ENCODE measurements at places on chromosomes 11 and 22. TPM values are rescaled to one million over a fixed set of nuclear protein-coding genes. Genes with fewer than 3 reads are reported as not detected.

SLC3A2 gene
- polyA plus RNA-seq, result 174 TPM

DBX1 gene
- polyA plus RNA-seq, result not detected

AASDHPPT gene
- 66.4 TPM for polyA plus RNA-seq

MS4A1 gene
- 0.49 TPM for polyA plus RNA-seq

KRTAP5-11 gene
- polyA plus RNA-seq, result not detected

FOSL1 gene
- polyA plus RNA-seq, result 0.12 TPM

GAB4 gene
- not detected for polyA plus RNA-seq

OR4A16 gene
- polyA plus RNA-seq, result not detected

ZP1 gene
- polyA plus RNA-seq, result not detected

CASP5 gene
- polyA plus RNA-seq, result not detected

DNA sequence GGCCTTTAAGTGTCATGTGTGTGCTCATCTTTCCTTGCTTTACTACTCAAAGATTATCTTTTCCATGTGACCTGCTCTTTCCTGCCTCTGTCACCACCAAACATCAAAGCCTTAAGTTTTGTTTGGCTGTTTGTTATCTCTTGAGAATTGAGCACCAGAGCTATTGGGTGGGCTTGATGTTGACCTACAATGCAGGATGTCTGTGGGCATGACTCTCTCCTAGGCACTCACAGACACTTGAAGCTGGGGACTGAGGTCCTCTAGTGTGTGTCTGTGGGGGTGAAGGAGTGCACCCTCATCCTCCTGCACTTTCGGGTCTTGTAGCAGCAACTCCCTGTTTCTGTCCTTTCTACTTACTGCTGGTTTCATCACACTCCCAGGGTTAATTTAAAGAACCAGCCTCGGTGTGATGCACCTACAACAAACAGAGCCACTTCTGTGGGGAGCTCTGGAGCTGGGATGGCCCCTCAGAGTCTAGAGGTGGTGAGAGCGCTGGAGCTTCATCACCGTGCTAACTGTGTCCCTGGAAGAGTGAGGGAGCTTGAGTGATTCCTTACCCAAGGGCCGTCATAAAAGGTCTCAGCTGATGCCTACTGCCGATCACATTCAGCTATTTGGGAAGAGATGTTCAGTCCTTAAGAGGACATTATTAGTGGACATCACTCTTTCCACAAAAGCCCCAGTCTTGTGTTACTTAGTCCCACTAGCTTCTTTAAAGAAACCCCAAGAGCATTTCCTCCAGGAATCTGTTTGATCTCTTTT, 56.3 kb downstream of the LRRC74B start:
- no peak for DNase-seq

- no peak for DNase-seq
These were observed 170.4 kb downstream of the ETS1 start for GRCh38 chr11:128416976-128417375.

DNA sequence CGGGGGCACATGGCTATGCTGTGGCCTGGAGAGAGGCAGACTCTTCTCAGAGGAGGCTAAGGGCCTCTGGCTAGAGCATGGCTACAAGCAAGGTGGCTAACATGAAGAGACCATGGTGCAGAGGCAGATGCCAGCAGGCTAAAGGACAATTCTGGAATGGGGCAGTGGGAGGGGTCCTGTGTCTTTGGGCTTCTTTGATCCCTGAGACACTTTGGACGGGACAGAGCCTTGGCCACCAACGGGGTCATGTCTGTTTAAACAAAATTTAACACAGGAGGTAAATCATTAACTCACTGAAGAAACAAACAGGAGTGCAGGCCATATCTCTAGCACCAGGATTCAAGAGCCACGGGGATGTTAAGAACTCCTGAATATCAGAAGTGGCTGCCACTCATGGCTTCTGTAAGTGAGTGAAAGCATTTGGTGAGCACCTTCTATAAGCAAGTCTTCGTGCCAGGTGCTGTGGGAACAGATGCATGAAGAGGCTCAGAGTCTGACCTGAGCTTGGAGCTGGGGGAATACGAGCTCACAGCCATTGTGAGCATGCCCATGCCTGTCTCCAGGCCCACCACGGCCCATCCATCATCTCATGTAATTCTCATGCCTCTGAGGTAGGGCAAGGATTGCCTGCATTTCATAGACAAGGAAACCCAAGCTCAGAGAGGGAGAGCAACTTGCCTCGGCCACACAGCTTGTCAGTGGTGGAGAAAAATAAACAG, 18.3 kb upstream of the ZNRF3 start:
- DNase-seq, result no peak

GRCh38 chr22:19576460-19577421, 52.5 kb upstream of the CLDN5 start:
- DNase-seq, result no peak

GRCh38 chr11:85042361-85042760, 584.8 kb downstream of the DLG2 start:
- DNase-seq, result no peak

- no peak for DNase-seq
These were observed 937 bp upstream of the FAM168A start for GRCh38 chr11:73598719-73599379.

GRCh38 chr11:20351136-20351535, 12.4 kb upstream of the HTATIP2 start:
- no peak for DNase-seq

DNA sequence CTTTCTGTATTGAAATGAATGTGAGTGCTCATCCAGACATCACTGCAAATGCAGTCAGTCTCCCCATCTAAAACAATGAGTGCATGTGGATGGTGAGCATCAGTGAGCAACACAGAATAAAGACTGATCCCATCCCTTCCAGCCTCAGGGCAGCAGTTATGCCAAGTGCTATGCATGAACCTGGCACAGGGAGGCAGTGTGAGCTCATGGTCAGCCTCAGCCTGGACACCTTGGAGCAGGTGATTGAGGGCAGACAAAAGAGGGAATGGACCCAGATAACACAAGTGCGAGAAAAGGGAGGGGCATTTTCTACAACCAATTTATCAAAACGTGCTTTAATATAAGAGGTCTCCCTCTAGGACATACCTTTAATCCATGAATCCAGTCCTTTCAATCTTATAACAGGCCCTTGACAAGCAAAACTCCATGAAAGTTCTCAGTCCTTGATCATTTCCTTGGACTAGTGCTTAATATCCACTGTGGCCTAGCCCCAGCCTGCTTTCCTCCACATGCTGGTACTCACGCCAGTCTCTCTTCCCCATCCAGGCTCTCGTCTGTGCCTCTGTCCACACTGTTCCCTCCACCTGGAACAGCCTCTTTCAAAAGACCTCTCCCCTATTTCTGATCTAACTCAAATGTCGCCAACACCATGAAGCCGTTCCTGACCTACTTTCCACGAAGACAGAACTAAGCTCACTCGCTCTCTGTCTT, 50.5 kb upstream of the LRRC55 start:
- no peak for DNase-seq

- peak; percentile 13 for DNase-seq
These were observed at the start of gene OSBP2 for GRCh38 chr22:30694640-30695350. Gene OSBP2, plus strand, starts transcription at chr22:30694874. Its CDS starts 36 bp downstream, at chr22:30694910.

DNA sequence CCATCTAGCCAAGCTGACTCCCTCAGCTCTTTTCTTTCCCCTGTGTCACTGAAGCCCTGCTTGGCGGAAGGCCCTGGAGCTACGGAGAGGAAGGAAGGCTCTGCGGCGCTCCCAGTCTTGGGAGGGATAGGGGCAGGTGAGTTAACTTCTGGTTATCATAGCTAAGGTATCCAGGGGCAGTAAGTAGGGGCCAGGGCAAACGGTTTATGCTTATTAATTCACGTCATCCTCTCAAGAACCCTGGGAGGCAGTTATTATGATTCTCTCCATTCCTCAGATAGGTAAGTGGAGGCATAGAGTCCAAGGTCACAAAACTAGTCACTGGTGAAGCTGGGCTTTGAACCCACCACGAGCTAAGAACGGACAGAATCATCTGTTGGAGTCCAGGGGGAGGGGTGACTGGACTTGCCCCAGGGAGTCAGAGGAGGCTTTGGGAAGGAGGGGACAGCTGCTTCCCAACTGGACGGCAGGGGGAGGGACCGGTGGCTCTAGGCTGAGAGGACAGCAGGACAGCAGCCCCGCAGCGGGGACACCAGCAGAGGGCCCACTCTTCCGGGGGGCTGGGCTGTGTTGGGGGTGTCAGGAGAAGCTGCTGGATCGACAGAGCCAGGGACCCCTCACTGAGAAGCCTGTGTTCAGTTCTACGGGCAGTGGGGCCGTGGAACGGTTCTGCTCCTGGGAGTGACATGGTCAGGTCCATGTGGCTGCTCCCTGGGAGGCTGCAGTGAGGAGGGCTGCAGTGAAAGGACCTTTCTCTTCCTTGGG, 3.5 kb downstream of the BAIAP2L2 start:
- no peak for DNase-seq

- DNase-seq, result no peak
These were observed 123.5 kb downstream of the MPPED1 start for GRCh38 chr22:43535336-43535735.

GRCh38 chr11:83717537-83717936, 431.4 kb upstream of the CCDC90B start:
- no peak for DNase-seq

DNA sequence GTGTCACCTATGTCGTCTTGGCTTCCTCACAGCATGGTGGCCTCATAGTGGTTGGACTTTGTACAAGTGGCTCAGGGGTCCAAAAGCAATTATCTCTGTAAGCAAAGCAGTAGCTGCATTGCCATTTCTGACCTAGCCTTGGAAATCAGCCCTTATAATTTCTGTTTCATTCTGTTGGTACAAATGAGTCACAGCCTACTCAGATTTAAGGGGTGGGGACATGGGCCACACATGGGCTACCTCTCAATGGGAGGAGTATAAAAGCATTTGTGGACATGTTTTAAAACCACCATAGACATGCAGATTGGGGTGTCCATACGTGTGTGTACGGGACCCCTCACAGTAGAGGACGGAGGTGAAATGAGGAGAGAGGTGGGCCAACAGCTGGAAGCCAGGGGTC, 41.6 kb downstream of the CHRDL2 start:
- DNase-seq, result no peak

- no peak for DNase-seq
These were observed 32.3 kb upstream of the ME3 start for GRCh38 chr11:86704710-86705109.

DNA sequence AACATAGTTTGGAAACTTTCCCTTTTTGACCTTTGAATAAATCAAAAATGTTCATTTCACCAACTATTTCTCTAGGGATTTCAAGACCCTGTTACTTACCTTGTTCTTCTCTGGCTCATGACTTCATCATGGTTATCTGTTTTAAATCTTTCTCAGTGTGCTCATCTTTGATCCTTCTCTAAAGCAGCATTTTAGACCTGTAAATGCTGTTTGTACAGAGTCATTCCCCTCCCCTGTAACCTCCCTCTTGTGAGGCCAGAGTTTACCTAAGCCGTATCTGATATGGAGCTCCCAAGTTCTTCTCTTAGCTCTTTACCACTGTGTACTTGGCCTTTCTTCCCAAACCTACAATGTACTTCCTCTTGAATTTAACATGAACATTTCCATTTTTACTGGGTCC, 56.0 kb downstream of the ACER3 start:
- DNase-seq, result no peak

DNA sequence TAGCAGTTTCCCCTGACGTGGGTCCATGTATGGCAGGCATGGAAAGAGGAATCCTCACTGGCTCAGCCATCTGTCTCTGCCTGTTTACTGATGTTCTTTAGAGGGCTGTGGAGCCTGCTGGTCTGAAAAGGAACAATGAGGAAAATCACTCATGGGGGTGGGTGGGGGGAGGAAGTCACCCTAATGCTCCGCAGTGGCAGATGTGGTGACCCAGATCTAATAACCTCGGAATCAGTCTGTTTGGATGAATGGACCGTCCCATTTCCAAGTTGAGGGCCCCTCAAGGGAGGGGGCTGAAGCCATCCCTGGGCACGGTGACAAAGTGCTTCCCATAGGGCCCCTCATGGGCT, 4.4 kb downstream of the BCR start:
- DNase-seq, result no peak

DNA sequence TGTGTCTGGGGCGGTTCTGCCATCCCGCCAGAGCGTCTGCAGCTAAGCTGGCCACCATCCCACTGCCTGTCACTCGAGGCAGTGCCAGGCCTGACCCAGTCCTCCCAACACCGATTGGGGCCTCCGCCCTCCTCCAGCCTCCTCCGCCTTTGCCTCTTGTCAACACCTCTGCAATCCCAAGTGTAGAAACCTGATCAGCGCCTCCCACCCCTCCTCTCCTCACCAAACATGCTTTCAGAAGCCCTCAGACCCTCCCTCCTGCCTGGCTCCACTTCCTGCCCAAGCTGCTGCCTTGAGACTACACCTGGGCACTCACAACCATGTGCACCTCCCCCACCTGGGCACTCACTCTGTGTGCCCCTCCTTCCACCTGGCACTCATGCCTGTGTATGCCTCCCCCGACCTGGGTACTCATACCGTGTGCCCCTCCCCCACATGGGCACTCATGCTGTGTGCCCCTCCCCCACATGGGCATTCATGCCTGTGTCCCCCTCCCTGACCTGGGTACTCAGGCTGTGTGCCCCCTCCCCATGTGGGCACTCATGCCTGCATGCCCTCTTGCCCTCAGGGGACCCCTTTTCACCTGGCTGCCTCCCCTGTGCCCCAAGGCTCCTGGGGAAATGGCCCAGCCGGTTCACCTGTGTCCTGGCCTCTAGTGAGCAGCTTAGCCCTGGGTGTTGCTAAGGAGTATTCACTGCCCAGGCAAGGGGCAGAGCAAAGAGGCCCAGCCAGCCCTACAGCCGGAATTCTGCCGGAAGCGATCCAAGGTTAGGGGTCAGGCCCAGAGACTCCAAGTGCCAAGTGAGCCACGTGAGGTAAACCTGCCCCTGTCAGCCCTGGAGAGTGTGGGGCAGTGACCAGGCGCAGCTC, 5.5 kb upstream of the IFITM10 start:
- DNase-seq, result no peak

DNA sequence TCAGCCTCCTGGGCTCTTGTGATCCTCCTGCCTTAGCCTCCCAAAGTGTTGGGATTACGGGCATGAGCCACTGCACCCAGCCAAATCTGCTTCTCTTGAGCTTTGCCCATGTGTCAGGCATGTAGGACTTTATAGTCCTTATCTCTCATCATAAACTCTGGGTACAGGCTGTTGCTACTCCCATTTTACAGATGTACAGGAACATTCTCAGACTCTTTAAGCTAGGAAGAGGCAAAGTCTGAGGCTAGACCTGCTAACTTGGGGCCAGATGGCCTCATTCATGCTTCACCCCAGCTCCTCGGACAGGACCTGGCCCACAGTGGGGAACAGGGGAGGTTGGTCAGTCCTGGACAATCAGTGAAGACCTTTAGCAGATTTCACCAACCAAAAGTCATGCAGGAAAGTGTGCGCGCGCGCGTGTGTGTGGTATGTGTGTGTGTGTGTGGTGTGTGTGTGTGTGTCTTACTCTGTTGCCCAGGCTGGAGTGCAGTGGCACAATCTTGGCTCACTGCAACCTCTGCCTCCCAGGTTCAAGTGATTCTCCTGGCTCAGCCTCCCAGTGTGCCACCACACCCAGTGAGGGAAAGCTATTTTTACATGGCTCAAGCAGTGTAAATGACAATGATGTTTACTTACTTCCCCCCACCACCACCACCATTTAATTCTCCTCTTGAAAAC, 23.8 kb downstream of the YDJC start:
- DNase-seq, result no peak

Data from left renal cortex interstitium (tissue), 4 donors.